Ecto neural progenitor cell (in vitro differentiated cells): ENCODE measurements at places on chromosomes 1 and 21.

DNA sequence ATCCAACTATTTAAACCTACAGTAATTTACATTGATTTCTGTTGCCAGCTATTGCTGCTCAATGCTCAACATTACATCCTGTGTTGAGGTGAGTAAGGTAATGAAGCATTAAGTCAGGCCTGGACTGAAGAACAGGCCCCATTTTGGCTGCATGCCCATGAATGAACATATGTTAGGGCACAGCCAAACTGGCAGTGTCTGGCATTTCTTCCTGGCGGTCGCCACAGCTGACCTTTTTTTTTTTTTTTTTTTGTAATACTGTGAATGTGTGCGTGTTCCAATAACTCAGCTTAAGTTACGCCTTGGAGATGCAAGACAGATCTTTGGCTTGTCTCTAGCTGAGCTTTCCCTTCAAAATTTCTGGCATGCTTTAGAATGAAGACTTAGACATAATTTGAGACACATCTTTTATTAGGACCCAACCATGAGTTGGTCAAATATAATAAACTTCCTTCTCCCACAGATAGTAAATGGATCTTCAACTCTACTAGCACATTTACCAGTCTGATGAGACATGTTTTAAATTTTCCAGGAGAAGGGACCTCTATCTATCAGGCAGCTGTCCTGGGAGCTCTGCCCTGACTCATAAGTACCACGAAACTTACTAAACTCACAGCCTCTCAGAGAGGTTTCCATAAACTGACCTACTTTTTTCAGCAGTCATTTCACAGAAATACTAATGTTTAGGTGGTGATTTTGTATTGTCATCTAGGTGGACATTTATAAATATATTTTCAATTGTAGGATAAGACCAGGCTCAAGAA, 341.1 kb upstream of the RUNX1 start:
- DNase-seq, result no peak

DNA sequence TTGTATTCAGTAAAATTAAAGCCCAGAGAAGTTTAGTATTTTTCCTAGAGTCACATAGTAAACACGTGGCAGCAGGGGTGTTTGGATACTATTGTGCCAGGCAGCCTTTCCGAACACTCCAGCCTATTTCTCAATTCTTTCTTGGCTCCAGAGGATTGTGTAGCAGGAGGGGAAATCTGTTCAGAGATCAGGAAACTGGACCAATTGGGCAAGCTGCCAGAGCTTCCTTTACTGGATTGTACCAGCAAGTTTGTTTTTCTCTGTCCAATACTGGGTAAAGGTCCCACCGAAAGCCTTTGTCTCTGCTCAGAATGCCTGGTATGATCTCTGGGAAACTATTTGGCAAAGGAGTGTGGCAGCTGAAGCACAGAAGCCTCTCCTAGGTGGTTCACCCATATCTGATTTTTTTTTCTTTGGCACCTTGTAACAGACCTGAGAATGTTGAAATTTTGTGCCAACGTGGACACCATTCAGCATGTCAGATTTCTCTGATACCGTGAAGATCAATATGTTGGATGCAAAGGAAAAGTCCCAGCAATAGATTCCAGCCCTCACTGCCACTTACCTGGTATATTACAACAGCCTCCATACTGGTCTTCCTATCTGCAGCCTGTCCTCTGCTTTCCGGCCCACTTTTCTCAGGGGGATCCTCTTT, 126.2 kb downstream of the FGGY start:
- DNase-seq, result no peak

GRCh38 chr1:3743421-3743820, 8.8 kb upstream of the CCDC27 start:
- DNase-seq, result no peak

GRCh38 chr1:17895986-17896385, 140.9 kb downstream of the ACTL8 start:
- DNase-seq, result peak; percentile 33

DNA sequence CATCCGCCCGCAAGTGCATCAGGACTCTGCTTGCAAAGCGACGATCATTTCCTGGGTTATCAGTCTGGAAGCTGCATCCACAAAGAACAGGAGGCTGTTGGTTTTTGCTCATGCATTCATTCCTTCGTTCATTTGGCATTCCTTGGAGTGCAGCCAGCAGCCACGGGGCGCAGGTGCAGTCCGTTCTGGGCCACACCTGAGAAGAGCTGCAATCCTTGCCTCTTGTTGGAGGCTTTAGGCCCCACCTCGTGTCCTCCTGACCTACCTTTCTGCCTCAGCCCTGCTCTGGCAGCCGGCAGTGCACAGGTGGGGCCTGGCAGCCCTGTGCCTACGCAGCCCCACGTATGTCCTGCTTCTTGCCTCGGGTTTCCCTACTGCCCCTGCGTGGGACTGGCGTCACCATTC, 19.6 kb upstream of the C2CD2 start:
- DNase-seq, result no peak

DNA sequence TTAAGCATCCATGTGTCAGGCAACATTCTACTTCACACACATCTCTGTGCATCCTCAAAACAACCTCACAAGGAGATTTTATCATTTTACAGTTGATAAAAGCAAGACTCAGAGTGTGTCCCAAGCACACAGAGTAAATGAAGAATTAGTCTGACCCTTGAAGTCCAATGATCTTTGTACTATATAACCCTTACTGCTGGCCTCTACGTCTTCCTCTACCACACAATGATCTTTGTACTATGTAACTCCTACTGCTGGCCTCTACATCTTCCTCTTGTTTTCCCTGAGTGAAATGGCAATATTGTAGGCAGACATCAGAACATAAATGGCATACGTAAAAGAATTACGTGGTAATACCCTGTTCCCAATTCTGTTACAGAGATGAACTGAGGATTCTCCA, 55.3 kb downstream of the AHCTF1 start:
- no peak for DNase-seq

GRCh38 chr1:200653022-200653462, 16.7 kb downstream of the DDX59 start:
- no peak for DNase-seq

- no peak for DNase-seq
These were observed 40.6 kb downstream of the CAMSAP2 start for GRCh38 chr1:200779326-200779725.

GRCh38 chr1:179003512-179004066, 22.1 kb upstream of the FAM20B start:
- DNase-seq, result no peak

- peak; percentile 81 for DNase-seq
These were observed at the start of gene ETNK2 for GRCh38 chr1:204151552-204152309. TSS of gene ETNK2 (minus strand) at chr1:204152044. CDS start at chr1:204151852, 192 bp downstream.

DNA sequence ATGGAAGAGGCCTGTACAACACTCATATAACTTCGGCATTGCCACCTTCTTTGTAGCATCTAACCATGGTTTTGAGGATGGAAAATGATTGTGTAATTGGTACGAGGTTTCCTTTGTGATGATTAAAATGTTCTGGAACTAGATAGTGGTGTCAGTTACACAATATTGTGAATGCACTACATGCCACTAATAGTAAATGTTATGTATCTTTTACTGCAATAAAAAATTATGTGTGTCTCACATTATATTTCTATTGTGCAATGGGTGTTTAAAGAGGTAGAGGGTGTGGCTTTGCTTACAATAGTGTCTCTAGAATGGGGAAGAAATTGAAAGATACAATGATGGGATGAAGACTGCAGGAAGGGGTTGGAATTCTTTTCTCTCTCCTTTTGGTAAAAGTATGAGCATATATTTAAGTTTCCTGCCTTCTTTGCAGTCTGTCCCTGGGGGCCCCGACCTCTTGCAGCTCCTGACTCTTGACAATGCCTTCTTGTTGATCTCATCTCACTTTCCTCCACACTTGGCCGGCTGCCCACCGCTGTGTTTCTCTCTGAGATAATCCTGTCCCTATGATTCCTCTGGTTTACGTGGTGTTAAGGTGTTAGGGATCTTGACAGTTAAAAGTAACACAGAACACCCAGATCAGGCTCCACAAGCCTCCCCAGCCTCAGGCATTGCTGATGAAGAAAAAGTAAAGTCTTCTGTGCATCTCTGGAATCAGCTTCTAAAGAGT, 39.3 kb downstream of the MTARC1 start:
- DNase-seq, result no peak

- peak; percentile 87 for DNase-seq
These were observed 14.0 kb upstream of the THEMIS2 start for GRCh38 chr1:27858072-27858948.

GRCh38 chr1:37399205-37399604, 75.2 kb upstream of the ZC3H12A start:
- no peak for DNase-seq

- peak; percentile 67 for DNase-seq
These were observed 8.4 kb upstream of the IKBKE start for GRCh38 chr1:206461602-206462455.

DNA sequence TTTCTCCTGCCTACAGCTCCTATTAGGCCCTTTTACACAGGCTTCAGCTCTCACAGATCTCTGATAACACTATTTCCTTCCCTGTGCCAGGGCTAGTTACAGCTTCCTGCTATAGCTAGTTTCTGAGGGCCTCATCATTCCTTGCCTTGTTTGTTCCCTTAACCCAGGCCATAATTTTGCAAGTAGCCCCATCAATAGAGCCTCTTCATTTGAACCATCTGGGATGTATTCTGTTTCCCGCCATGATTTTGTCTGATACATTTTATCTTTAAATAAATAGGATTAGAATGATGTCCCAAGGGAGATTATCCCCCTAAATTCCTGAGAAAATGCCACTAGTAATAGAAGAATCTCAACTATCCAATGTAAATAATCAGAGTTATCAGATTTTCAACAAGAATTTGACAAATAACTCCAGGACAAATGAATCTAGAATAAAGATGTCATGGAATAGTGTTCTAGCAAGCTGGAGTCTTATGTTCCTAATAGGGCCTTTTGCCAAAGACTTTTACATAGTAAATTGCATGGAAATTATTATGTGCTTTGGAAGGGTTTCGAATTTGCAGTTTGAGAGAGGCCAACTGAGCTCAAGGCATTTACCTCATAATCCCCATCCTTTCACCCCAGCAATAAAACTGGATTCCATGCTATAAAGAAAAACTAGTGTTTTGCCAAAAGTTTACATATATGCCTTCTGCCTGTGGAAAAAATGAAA, 16.1 kb downstream of the IFT25 start:
- no peak for DNase-seq

- DNase-seq, result no peak
These were observed 22.6 kb downstream of the ZBTB17 start for GRCh38 chr1:15953294-15953771.

DNA sequence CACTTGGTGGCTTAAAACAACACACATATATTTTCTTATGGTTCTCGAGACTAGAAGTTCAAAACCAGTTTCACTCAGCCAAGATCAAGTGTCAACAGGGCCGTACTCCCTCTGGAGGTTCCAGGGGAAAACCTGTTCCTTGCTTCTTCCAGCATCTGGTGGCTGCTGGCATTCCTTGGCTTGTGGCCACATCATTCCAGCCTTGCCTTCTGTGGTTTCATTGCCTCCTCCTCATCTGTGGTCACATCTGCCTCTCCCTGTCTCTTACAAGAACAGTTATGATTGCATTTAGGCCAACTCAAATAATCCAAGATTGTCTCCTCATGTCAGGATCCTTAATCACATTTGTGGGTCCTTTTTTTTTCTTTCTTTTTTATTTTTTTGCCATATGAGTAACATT, 240.7 kb upstream of the HOOK1 start:
- DNase-seq, result no peak

GRCh38 chr21:38780879-38781278, 24.9 kb upstream of the ETS2 start:
- no peak for DNase-seq

DNA sequence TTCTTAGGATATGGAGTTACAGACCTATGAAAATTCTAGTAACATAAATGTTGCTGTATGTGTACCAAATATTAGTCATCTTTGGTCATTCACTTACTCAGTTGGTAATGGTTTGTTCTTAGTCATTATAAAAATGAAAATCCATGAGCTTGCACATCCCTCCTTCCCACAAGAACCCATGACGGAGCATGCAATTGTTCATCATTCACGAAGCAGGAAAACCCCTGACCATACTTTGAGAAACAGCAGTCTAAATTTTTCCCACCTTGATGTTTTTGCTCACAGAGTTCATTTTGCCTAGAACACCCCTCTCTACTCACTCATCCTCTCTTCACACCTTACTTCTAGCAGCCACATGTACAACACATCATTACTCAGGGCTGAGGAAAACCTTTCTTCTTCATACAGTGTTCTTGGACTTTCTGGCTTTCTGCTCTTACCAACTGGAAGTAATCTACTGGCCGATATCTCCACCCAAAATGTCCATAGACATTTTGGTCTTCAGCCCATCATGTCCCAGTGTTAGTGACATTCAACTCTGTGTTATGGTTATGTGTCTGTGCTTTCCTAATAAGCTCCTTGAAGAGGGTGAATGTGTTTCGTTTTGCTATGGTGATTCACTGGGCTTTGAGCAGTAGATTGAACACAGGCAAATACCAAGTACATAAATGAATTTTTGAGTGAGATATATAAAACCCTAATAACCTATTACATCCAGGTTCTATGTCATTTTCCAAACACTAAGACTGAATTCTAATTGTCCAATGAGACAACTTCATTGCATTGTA, 189.9 kb downstream of the ZC3H11B start:
- no peak for DNase-seq

DNA sequence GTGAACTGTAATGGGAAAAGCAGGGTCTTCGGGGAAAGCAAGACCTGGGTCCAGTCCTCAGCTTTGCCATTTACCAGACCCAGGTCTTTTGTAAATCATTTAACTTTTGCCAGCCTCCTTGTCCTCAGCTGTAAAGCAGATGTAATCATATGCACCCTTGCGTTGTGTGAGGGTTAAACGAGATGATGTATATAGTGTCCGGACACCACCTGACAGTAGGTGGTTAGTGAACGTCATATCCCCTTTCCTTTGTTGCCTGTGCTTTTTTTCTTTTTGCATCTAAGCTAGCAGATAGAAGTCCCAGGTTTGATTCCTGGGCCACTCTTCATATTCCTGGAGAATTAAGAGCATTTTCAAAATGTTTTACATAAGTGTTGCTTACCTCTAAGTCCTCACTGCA, 28.5 kb downstream of the IL12RB2 start:
- no peak for DNase-seq

GRCh38 chr1:224068458-224069072, 45.3 kb upstream of the FBXO28 start:
- no peak for DNase-seq

- DNase-seq, result no peak
These were observed 27.1 kb upstream of the ZNF669 start for GRCh38 chr1:247131236-247131635.

DNA sequence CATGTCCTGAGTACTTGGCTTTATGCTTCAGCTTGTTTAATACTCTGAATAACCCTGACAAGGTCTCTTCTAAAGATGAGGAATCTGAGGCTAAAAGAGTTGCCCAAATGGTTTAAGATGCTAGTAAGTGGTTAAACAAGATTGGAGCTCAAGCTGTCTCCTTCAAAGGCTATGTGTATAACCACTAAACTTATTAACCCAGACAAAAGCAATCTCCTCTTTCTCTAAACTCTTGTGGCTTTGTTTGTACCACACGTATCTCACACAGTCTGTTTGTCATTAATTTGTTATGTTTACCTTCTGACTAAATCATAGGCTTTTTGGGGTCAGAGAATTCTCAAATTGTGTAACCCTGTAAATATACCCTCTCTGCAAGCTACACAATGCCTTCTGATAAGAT, 89.9 kb downstream of the HMCN1 start:
- DNase-seq, result no peak

GRCh38 chr1:33377013-33377412, 53.9 kb downstream of the PHC2 start:
- DNase-seq, result no peak
